ENCODE measurements at places on chromosomes 13 and 19.

DNA sequence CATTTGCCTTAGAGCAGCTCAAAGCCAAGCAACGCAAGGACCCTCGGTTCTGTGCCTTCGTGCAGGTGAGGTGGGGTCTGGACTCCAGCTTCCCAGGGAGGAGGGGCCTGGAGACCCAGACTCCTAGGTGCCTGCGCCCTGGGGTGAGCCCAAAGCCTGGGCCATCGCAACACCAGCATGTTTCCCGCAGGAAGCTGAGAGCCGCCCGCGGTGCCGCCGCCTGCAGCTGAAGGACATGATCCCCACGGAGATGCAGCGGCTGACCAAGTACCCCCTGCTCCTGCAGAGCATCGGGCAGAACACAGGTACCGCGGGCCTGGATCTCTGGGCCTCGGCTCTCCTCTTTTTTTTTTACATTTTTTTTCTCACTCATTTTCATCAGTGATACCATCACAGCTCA, 19.6 kb downstream of the ARHGEF1 start:
- no peak for DNase-seq

DNA sequence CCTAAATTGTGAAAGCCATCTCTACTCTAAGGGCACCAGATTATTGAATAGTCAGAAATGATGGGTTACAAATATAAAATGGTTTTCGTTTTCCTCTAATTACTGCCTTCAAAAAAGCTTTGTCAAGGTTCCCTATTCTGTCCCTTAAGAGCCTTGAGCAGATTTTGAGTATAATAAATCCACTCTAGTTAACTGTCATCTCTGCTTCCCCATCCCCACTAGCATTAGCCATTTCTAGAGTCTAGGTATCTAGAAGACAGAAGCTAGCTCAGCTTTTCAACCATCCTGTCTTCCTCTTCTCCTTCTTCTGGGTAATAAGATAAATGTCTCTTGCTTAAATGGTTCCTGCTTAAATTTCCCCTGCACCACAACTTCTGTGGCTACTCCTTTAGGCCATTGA, 290.4 kb downstream of the DACH1 start:
- no peak for DNase-seq

DNA sequence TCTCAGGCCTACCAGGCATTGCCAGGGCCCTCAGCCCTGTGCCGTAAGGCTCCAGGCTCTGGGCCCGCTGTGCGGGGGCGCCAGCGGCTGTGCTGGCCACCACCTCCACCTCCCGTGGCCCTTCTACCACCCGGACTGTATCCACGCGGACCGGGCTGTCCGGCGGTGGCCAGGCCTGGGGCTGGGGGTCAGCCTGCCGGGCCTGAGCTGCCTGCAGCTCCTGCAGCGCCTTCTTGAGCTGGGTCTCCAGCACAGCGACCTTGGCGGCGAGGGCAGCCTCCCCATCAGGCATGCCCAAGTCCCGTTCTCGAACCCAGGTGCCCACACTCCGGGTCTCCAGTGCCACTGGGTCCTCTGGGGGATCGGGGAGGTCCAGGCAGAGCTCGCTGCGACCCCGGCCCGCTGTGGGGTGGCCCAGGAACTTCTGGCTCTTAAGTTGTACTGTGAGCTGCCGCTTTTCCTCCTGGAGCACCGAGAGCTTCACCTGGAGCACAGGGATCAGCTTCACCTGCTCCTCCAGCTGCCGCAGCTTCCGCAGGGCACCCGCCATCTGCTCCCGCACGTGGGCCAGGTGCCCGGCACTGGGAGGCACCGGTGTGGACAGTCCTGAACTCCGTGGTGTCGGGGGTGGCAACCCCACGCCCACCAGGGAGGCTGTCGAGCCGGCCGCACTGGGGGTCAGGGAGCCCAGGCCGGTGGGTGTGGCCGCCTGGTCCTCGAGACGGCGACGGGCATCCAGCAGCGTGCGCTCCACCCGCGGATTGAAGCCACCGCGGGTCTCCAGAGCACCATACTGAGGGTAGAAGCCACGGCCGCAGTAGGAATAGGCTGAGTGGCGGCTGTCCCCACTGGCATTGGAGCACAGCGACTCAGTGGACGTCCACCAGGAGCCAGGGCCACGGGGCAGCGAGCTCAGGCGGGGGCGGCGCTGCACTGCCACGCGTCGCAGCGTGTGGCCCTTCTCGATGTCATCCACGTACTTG, 4.1 kb downstream of the KANK2 start:
- no peak for DNase-seq

DNA sequence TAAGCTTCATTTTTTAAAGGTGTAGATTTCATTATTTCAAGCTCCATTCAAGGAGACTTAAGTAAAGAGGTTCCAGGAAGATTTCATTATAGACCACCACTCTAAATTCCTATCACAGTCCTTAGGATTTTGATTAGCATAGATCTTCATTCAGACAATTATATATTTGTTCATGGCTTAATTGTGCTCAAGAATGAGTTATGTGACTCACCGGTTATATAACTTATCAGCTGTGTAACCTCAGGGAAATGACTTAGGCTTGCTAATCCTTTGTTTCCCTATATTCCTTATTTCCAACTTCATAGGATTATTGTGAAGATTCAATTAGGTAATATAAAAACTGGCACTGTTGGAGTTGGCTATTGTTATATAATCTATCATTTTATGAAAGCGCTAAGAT, 632.8 kb upstream of the SPRY2 start:
- DNase-seq: no peak

GRCh38 chr13:99932912-99933311, 38.7 kb downstream of the ZIC5 start:
- DNase-seq: no peak

- no peak for DNase-seq
Observed at GRCh38 chr19:54335979-54336892, 2.7 kb downstream of the LILRA4 start.

DNA sequence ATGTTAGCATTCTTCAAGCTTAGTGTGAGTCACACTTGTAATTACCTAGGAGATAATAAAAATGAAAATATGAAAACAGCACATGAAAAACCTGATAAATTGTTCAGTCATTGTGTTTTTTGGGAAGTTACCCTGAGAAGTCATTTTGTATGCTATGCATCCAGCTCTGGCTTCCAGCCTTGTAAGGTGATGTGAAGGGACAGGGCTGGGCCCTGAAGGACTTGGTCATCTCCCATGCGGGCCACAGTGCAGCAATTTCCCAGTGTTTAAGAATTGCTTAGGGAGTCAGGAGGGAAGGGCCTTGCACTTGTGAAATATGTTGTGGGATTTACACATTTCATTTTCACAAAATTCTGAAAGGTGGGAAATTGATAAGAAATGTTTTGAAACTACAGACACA, 41.3 kb downstream of the ARHGEF7 start:
- DNase-seq: no peak

DNA sequence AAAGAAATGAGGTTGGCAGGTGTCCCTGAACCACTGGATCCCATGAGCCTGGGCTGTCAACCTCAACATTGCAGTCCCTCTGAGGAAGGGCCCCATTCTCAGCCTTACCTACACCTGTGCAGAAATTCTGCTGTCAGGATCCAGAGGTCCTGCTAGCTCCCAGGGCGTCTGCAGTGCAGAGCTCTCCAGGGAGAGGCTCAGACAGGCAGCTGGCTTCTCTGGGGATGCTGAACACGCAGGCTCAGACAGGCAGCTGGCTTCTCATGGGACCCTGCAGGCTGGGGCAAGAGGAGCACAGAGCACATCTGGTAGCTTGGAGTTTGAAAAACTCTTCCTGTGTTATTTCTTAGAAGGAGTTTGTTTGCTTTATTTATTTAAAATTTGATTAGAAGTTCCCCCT, 50.9 kb downstream of the TMEM255B start:
- DNase-seq: no peak

GRCh38 chr13:75318138-75318833, 163.7 kb downstream of the TBC1D4 start:
- DNase-seq: no peak

DNA sequence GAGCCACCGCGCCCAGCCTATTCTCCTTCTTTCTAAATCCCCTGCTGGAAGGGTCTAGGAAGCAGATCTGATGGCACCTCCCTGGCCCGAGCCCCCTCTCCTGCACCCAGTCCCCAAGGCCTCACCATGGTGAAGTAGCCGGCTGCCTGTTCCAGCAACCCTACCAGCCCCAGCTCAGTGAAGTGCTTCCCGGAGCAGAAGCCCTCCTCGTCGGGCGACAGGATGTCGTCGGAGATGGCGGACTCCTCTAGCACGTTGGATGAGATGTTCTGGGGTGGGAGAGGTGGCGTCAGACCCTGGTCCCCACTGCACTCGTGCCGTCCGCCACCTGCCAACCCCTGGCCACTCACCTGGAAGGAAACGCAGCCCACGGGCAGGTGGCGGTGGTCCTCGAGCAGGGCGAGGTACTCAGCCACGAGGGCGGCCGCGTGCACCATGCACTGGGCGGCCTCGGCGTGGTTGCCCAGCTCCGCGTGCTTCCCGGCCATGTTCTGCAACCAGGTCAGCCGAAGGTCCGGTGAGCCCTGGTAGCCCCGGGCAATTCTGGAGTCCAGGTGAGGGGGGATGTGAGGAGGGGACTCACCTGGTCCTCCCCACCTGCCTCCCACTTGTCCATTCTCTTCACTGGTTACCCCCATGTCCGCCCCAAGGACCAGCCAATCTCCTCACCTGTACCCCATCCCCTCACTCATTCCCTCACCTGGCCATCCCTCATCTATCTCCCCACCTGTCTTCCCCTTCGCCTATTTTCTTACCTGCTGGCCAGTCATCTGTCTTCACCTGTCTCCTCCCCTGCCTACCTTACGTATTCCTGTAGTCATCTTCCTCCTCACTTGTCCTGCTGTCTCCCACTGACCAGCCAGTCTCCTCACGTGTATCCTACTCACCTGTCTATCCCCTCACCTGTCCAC, 11.5 kb upstream of the KANK2 start:
- DNase-seq: no peak

GRCh38 chr13:46481166-46481565, 71.8 kb upstream of the LRCH1 start:
- DNase-seq: no peak

DNA sequence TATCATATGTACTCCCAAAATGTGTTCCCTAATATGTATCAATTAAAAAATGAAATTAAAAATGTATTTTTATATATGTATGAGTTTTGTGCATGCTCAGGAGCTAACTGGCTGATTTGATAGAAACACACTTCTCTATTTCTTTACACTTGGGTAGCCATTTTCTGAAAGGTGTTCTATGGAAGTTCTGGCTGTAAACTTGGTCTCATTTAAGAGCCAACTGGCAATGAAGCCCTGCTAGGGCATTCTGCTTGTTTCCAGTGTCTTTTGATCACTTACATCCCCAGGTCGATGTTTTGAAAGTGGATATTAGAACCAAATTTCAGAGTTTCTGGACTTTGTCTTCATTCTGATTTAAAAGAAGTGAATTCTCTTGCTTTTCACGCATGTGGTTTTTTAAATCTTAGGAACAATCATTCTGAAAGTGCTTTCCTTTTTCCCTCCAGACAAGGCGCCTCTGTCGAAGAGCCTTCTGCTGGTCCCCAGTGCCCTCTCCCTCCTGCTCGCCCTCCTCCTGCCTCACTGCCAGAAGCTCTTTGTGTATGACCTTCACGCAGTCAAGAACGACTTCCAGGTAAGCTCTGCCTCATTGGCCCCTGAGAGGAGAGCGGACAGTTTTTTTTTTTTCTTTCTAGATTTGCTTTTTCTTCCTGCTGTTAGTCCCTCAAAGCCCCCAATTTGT, 20.1 kb downstream of the GPR18 start:
- DNase-seq: no peak

GRCh38 chr13:100668408-100668807, 6.2 kb downstream of the TMTC4 start:
- DNase-seq: no peak

DNA sequence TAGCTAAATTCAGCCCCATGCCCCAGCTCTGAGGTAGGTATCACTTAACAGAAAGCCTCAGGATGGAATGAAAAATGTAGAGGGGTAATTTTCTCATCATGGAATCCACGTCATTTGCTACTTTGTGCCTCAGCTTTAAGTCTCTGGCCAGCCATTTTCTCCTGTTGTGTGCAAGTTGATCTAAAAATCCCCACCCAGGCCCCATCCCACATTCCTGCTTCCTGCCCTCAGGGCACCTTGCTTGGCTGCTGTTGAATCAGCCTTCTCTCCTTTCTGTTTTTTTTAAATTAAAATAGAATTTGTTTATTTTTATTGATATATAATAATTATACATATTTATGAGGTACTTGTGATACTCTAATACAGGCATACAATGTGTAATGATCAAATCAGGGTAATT, 179.9 kb upstream of the TSHZ3 start:
- DNase-seq: no peak
